NCI-H2081 (cell line): ENCODE measurements at places on chromosomes 11 and 22.

- no peak for DNase-seq
Measured at GRCh38 chr11:105315287-105315686, 175.7 kb upstream of the CARD18 start.

GRCh38 chr11:6237266-6237665 is 1.6 kb upstream of the CNGA4 start:
- no peak for DNase-seq

DNA sequence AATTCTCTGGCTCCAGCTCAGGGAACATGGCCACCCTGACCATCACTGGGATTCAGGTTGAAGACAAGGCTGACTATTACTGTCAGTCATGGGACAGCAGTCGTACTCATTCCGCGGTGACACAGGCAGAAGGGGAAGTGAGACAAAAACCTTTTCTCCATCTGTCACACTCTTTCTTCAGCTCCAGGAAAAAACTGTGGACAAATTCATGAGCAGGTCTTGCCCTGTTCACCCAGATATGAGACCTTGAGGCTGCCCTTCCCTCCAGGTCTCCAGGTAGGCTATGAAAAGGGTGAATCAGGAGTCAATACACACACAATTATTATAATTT is 39.4 kb upstream of the GGTLC2 start:
- DNase-seq = no peak

DNA sequence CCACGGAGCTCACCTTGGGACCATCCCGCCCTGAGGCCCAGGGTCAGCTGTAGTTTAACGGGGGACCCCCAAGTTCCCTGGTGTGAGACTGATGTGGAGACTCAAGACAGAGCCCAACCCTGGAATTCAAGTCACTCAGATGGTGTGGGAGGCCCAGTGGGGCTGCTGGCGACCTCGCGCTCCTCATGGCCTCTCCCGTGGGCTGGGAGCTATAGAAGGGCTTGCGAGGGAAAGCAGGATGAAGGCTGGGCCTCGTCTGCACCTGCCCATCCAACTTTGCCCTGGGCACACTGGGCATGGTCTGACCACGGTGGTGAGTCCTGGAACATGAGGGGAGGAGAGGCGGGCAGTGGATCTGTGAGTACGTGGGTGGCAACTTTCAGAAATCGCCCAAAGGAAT is 13.6 kb upstream of the TTLL12 start:
- no peak for DNase-seq

DNA sequence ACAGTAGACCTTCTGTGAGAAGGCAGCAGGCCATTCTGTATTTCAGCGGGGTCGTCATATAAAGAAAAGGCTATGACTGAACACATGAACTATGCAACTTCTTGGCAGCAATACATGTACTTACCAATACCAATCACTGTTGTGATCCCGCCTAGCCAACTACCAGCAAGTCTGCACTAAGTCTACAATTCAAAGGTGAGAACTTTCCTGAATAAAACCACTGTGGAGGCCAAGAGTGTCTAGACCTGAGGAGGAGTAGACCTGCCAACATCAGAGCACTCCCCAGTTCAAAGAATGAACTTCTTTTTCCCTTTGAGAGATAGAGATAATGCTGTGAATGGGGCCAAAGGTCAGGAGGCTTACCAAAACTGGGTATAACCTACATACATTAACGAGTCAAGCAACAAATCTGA is 108.2 kb downstream of the SIK3 start:
- DNase-seq = no peak

DNA sequence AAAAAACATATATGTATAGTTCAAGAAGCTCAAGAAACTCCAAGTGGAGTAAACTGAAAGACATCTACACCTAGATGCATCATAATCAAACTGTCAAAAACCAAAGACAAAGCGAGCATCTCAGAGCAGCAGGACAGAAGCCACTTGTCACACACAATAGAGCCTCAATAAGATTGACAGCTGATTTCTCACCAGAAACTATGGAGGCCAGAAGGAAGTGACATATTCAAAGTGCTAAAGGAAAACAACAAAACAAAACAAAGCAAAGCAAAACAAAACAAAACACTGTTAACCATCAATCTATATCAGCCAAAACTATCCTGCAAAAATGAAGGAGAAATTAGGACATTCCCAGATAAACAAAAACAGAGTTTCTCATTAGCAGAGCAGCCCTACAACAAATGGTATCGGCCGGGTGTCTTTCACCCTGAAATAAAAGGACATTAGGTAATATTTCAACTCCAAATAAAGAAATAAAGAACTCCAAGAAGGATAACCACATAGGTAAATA is 65.8 kb upstream of the SEPTIN5 start:
- no peak for DNase-seq

DNA sequence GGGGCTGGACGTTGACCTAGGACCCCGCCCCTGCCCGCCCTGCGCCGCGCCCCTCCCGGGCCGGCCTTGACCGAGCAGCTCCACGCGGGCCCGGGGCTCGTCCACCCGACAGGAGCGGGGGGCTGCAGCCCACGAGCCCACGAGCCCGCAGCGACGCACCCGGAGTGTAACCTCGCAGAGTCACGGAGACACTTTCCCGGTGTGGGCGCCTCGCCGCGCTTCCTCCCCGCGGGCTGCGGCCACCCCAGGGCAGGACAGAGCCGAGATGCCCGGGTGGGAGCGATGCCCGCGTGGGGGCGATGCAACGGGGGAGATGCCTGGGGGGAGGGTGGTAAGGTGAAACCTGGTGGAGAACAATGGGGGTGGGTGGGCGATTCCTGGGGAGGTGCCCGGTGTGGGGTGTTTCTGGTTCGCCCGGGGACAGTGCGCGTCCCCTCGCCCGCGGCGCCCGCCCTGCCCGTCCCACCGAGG is 4.9 kb upstream of the ZBED4 start:
- DNase-seq = no peak

GRCh38 chr11:118841469-118842242 is 42.0 kb upstream of the CXCR5 start:
- no peak for DNase-seq

DNA sequence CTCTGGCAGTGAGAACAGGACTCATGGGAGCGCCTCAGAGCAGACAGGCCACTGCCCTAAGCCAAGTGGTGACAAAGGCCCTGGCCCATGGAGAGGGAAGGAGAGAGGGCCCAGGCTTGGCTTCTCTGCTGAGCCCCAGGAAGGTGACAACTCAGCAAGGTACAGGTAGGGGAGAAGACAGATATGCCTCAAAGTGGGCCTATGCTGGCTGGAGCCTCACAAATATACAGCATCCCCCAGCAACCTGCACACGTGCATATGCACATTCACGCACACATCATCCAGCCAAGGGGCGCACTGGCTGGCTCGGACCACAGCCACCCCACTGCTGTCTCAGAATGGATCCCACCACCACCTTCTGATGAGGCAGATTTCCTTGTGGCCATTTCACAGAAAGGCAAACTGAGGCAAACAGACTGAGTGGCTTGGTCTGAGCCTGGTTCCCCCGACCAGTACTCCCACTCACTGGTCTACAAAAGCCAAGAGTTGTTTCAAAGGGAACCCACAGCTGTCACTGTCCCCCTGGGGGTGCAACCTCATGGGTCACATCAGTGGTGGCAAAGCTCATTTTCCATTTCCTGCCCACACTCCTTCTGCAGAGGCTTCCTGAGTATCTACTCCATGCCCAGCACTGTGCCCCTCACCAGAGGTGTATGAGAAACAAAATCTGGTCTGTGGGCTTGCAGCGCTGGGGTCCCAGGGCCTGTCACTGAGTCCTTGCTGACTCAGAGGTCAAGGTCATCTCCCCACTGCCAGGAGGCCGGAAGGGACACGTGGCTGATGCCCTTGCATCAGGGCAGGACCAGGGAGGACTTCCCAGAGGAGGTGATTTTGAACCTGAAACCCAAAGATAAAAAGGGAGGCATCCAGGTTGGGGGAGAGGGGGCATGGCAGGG is 67.3 kb upstream of the PRR5 start:
- no peak for DNase-seq

GRCh38 chr11:70769521-70769920 is 371.2 kb downstream of the CTTN start:
- no peak for DNase-seq

DNA sequence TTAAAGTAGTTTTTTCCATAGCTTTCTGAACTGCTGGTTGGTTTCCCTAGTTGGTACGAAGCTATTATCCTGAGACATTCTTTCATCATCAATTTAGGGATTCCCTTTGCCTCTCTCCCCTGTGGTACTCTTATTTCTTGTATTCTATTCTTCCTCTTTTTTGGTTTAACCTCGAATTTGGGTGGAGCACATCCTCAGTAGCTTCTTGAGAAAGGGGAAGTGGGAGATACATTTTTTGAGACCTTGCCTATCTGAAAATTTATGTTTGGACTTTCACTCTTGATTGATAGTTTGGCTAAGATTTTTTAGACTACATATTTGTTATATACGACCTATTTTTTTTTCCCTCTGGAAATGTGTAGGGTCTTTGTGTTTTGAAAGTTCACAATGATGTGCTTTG is 121.7 kb upstream of the ZBED5 start:
- DNase-seq = no peak

- DNase-seq = no peak
Measured at GRCh38 chr22:22603470-22603947, 40.9 kb upstream of the GGTLC2 start.

- no peak for DNase-seq
Measured at GRCh38 chr22:38176170-38176741, 5.4 kb downstream of the PLA2G6 start.

GRCh38 chr22:33000342-33001280 is 57.6 kb downstream of the SYN3 start:
- no peak for DNase-seq

DNA sequence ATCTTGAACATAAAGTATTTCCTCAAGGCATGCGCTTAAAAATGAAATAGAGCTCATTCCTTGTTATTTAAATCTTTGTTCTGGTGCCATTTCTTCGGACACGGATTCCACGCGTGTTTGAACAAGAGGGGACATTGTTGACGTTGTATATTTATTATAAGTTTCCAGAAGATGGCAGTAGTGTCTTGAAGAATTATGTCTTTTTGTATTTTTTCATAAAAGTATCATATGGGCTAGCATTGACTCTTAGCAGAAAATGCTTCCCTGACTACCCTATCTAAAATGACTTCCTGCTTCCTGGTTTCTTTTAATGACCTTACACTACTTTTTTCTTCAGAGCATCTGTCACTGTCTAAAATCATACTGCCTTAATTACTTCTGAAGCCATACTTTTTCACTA is 20.4 kb downstream of the BIRC2 start:
- no peak for DNase-seq

- DNase-seq = peak; percentile 81
Measured at GRCh38 chr11:88016392-88017170, 158.7 kb downstream of the RAB38 start.

- DNase-seq = no peak
Measured at GRCh38 chr11:13438291-13438690, 24.7 kb downstream of the BTBD10 start.

- no peak for DNase-seq
Measured at GRCh38 chr11:86174101-86175046, 70.2 kb upstream of the EED start.

DNA sequence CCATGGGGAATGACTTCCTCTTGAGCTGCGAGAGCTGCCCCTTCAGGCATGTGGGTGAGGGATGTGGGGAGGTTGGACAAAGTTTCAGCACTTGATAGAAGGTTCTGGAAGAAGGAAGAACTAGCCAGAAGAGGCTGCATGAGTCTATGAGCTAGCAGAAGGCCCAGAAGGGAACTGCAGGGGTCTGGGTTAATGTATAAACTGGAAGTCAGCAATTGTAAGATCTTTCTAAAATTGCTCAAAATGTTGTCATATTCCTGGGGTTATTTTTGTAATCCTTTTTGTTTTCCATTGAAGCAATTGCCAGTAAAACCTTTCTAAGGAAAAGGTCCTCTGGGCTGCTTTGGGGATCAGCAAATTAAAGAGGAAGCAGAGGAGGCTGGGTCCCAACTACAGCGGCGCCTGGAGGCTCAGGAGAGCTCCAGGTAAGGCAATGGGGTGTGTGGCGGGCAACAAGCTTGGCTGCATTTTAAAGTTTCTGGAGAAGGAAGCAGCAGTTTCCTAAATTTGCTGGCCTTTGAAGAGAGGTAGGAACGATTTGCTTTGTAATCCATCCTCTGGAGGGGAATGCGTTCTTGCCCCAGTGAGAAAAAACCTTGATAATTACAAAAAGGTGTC is 29.2 kb downstream of the ADAMTS15 start:
- DNase-seq = no peak

GRCh38 chr11:117992136-117992535 is 5.9 kb downstream of the IL10RA start:
- no peak for DNase-seq

DNA sequence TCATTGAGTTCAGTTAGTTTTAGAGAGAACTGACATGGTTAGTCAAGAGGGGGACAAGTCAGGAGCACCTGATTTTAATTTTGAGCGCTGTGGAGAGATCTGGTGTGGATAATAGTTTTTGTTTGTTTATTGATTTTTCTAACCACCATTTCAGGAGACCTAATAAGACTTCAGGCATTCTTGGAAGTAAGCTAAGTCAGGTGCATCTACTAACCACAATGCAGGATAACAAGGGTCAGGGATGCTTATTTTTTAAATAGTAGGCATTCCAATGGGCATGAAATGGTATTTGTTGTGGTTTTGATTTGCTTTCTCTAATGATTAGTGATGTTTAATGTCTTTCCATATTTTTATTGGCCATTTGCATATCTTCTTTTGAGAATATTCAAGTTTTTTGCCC is 212.1 kb downstream of the NAV2 start:
- DNase-seq = no peak

DNA sequence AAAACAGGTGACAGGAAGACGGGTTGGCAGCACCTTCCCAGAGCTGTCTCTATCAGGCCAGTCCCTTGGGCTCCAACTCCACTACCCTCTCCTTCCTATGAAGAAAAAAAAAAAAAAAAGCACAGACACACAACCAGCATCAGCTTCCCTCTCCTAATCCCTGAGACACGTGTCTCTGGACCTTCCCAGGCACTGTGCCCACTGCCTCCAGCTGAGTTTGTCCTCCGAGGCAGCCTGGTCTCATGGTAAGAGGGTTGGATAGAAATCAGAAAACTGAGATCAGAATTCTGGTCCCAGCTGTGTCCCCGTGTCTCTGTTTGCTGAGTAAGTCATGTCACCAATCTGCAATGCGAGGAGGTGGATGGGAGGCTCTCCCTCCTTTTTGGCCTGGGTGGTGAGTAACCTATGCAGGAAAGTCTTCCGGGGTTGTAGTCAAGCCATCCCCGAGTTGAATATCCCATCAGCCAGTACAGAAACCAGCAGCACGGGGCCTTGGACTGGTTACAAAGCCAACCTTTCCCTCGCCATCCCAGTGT is 193.7 kb upstream of the TBCEL start:
- DNase-seq = no peak

GRCh38 chr11:36635066-36635862 is 37.2 kb upstream of the RAG2 start:
- no peak for DNase-seq

- DNase-seq = no peak
Measured at GRCh38 chr11:107816028-107816427, 42.6 kb downstream of the SLC35F2 start.

DNA sequence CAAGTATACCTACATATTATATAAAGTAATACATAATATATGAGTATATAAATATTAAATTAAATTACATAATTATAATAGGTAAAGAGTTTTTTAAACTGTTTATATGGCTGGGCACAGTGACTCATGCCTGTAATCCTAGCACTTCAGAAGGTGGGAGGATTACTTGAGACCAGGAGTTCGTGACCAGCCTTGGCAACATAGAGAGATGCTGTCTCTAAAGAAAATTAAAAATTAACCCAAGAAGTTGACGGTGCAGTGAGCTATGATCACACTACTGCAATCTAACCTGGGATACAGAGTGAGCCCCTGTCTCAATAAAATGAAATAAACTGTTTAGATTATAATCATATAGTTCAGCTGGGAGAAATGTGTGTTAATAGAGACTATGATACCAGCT is 363.0 kb downstream of the DDX10 start:
- no peak for DNase-seq
